ENCODE measurements at places on chromosomes 11 and 22. TPM values are rescaled to one million over a fixed set of nuclear protein-coding genes. Genes with fewer than 3 reads are reported as not detected.

DNA sequence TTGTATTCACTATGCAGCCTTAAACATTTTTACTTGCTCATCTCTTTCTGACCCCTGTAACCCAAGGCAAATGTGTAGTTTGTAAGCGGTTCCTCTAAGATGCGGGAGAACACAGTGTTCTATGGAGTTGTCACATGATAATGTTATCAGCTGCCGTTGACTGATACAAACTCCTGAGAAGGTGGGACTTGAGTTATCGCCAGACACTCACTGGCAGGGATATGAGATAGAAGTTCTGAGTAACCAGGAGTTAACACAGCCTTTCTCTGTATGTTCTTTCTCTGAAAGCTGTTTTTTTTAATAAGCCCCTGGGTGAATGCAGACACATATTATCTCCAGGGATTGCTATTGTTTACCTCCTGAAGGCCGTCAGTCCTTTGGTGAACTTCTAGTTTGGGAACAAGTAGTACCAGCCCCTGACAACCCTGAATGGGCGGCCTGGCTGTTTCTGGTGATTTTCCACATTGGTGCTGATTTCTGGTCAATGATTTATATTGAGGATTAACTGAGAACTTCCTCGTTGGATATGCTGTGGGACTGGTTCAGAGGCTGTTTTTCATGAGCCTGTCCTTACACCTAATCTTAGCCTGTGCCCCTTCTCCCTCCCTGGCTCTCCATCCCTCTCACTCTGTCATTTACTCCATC is 155.3 kb upstream of the RASSF10 start:
- DNase-seq, result no peak

DNA sequence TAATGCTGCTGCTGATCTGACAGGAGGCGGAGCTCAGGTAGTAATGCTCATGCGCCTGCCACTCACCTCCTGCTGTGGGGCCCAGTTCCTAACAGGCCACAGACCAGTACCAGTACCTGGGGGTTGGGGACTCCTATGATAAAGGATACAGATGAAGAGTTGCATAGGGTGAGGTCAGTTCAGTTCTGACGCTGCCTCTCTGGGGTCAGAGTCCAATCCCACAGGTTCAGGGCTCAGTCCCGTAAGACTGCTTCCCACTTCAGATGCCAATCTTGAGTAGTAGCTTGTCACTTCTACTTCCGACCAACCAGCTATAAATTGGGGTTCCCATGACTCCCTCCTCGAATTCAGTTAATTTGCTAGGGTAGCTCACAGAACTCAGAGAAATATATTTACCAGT is 8.6 kb downstream of the ASRGL1 start:
- DNase-seq, result no peak

DNA sequence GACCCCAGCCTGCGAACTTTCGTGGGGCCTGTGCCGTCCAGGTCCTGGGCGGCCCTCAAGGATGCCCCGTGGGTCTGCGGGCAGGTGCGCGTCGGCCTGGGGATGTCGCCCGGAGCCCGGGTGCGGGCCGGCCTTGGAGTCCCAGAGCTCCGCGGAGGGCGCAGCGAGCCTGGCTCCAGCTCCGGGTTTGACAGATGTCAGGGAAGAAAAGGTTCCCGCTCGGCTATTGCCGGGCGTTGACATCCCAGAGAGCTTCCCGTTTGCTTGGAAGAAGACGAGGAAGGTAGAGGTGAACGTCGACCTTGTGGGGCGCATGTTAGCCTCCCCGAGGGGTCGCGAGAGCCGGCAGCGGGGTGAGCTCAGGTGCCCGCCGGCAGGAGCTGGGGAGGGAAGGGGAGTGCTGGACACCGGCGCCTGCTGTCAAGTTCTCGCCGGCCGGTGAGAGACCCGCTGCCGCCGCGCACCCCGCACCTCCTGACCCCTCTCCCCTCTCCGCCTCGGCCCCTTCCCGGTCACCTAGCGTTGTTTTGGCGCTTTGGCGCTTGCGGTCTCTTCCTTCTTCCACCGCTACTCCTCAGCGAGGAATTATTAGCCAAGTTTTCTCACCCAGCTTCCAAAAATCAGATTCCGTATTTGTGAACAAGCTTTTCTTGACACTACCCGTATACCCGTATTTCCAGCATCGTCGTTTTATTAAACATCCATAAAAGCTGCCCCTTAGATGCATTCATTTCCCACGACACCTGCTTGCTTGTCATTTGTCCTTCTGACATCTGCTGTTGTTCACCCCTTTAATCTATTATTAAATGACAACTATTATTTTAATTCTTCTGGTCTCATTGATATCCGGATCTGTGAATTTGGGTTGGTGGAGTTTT is 1.3 kb downstream of the BMAL1 start:
- DNase-seq, result no peak

Gene CCDC82
- 23.7 TPM for total RNA-seq
